ENCODE measurements at places on chromosomes 6 and 20.

GRCh38 chr6:134932098-134932497 lies 17.8 kb downstream of the ALDH8A1 start:
- H3K4me1 ChIP-seq: no peaks in the 10 kb centered on the region
- peaks cover 36% of the 10 kb centered on the region for H3K36me3 ChIP-seq
- H3K27ac ChIP-seq: no peak overlapping the region
- DNase-seq: no peak
- H3K27me3 ChIP-seq: no peaks in the 10 kb centered on the region

DNA sequence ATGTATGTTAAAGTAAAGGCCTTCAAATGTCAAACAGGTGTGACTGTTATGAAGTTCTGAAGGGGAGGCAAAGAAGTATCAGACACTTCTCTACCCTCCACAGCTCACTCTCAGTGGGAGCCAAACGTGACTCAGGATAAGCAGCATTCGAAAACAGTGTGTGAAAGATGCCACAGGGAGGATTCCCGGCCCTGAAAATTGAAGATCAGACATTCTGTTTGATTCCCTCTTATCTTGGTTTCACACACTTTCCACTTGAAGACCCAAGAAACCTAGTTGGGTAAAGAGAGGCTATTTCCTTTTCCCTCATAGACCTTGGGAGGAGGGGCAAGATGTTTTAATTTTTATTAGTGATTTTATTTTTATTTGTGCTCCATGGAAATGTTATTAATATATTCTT lies 164.2 kb upstream of the SUPT3H start:
- H3K36me3 ChIP-seq: no peaks in the 10 kb centered on the region
- no peaks in the 10 kb centered on the region for H3K4me1 ChIP-seq

DNA sequence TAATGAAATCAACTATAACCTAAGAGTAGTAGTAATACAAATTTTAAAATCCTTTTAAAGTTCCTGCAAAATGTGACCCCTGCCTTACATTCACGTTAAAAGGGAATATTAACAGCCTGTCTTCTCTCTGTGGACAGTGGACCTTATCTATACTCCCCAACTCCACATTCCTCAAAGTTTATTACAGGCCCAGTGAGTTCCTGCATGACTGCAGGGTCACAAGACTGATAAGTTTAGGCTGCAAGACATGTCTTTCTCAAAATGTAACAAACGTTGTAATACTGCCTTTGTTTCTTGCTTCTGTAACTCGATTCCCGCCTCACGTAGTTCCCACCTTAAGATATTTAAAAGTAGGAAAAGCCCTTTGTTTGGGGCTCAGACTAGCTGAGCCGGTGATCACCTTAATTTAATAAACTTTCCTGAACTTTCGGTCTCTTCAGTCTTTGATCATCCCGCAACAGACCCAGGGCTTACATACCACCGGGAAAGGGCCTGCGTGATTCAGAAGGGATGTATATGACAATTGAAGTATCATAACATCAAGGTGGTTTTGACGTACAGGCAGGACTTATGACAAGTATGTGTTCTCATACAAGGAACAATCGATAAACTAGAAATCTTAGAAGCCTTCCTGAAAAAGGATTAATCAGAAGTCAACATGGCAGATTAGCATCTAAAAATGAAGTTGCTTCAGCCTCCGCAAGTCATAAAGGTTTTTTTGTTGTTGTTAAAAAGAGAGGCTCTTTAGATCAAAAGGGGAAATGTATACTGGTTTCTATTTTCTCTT lies 3.0 kb downstream of the IL22RA2 start:
- no peak for DNase-seq
- H3K4me3 ChIP-seq: no peak overlapping the region

DNA sequence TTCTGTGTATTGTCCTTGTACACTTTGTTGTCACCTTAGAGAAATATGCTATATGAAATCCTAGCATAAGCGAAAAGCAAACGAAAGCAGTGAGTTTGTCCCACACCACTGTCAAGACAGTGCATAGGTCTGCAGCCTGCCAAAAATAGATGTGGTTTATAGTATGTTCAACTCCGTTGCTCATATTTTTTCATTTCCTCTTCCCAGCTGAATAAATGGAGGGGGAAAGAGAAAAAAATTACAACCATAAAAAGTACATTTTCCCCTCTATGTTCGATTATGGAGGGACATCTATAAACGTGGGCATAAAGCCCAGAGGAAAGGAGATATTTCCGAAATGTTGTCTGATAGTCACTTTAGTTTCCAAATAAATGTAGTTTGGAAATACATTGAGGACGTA lies 25.8 kb downstream of the PRL start:
- no peak overlapping the region for H3K27ac ChIP-seq
- no peak for DNase-seq
- H3K4me3 ChIP-seq: no peak overlapping the region
- no peaks in the 10 kb centered on the region for H3K4me1 ChIP-seq

DNA sequence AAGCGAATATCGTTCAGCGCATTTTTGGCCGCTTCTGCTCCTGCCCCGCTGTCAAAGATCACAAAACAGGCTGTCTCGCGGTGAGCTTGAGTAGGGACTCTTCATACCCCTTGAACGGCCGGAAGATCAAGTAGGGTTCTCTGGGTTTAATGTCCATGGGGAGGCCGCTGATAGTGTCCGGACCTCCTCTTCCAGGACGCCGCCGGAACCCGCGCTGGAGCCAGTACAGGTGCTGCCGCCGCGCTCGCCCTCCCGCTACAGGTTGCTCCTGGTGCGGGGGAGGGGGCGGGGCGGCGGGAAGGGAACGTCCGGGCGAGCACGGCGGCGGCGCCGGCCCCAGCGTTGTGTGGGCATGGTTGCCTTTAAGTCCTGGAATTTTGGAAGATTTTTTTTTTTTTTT lies 67.4 kb downstream of the KHDC1L start:
- H3K4me1 ChIP-seq: no peaks in the 10 kb centered on the region
- no peak for DNase-seq

- H3K27ac ChIP-seq: no peak overlapping the region
- H3K36me3 ChIP-seq: no peaks in the 10 kb centered on the region
- no peak overlapping the region for H3K4me3 ChIP-seq
- DNase-seq: no peak
- H3K4me1 ChIP-seq: peaks cover 8% of the 10 kb centered on the region
Measured at GRCh38 chr6:34490390-34491090, 24.7 kb downstream of the PACSIN1 start.

DNA sequence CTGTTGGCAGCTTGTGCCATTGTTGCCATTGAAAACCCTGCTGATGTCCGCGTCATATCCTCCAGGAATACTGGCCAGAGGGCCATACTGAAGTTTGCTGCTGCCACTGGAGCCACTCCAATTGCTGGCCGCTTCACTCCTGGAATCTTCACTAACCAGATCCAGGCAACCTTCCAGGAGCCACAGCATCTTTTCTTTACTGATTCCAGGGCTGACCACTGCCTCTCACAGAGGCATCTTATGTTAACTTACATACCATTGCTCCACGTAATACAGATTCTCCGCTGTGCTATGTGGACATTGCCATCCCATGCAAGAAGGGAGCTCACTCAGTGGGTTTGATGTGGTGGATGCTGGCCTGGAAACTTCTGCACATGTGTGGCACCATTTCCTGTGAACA lies 221.8 kb upstream of the FAM83B start:
- DNase-seq: no peak
- no peaks in the 10 kb centered on the region for H3K27me3 ChIP-seq
- H3K27ac ChIP-seq: no peak overlapping the region
- no peak overlapping the region for H3K4me3 ChIP-seq
- H3K36me3 ChIP-seq: no peaks in the 10 kb centered on the region

DNA sequence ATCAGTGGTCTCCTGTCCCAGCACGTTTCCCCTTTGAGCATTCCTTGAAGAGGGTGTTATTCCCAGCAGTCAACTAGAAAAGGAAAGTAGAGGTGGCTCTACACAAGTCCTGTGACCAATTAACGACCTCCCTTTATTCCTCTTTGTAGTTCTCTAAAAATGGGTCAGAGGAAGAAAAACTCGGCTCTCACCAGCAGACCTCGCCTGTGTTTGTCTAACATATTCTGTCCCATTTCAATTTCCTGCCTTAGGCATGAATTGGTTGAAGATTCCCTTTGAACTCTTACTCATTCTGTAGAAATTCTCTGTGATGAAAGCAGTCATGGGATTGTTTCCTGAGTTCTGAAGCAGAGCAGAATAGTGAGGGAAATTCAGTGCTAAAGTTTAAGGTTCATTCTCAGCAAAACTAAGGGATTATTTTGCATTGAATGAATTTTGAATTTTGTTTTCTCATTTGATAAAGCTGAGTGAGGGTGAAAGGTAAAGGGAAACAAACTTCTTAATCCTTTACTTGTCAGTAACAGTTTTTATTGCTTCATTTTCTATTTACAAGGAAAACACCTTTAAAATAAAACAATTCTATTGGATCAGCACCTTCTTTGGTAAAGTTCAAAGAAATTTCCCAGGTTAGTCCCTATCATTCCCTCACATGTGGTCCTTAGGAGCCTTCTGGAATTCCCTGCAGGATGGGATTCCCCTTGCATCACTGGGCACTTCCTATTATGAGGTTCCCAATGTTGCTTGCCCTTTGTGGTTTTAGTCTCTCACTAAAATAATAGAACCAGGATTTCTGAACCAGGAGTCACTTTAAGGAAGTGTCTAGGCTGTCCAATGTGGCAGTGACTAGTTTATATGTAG lies 105.8 kb downstream of the SLX4IP start:
- no peaks in the 10 kb centered on the region for H3K36me3 ChIP-seq
- no peak overlapping the region for H3K27ac ChIP-seq
- peaks cover 33% of the 10 kb centered on the region for H3K4me1 ChIP-seq
- H3K4me3 ChIP-seq: no peak overlapping the region
- no peak for DNase-seq

DNA sequence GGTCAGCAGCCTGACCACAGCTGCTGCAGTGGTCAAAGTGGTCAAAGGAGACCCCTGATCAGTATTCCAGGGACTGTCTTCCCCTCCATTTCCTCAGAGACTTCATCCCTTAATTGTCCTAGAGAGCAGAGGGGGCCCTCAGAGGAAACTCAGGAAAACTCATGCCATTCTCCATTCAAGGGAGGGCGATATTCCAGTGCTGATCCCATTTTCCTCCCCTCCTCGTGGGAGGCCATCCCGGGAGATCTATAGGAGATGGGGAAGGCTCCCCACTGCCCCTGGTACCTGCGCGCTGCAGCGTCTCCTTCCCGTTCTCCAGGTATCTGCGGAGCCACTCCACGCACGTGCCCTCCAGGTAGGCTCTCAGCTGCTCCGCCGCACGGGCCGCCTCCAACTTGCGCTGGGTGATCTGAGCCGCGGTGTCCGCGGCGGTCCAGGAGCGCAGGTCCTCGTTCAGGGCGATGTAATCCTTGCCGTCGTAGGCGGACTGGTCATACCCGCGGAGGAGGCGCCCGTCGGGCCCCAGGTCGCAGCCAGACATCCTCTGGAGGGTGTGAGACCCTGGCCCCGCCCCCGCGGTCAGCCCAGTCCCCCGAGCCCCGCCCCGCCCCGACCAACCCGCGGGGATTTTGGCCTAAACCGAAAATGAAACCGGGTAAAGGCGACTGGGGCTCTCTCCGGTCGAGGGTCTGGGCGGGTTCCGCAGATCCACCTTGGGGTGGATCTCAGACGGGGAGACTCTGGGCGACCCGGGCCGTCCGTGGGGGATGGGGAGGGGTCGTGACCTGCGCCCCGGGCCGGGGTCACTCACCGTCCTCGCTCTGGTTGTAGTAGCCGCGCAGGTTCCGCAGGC lies 878 bp downstream of the HLA-C start:
- peak overlapping the region; percentile 99 for H3K4me3 ChIP-seq
- peaks cover 66% of the 10 kb centered on the region for H3K4me1 ChIP-seq
- H3K27ac ChIP-seq: peak overlapping the region; percentile 93
- peak; percentile 74 for DNase-seq

- H3K36me3 ChIP-seq: peaks cover 11% of the 10 kb centered on the region
- H3K27me3 ChIP-seq: peaks cover 1% of the 10 kb centered on the region
- H3K4me3 ChIP-seq: no peak overlapping the region
- DNase-seq: peak; percentile 58
Measured at GRCh38 chr20:3753098-3753497, 14.5 kb downstream of the ADISSP start.

- H3K27me3 ChIP-seq: peaks cover 18% of the 10 kb centered on the region
- peaks cover 8% of the 10 kb centered on the region for H3K36me3 ChIP-seq
- DNase-seq: peak; percentile 19
Measured at GRCh38 chr6:32666420-32667300, at the start of gene HLA-DQB1. Gene HLA-DQB1, minus strand, starts transcription at chr6:32666657. Its CDS starts 50 bp downstream, at chr6:32666607.

- H3K4me1 ChIP-seq: no peaks in the 10 kb centered on the region
- H3K27ac ChIP-seq: no peak overlapping the region
- no peaks in the 10 kb centered on the region for H3K36me3 ChIP-seq
- DNase-seq: peak; percentile 16
- no peak overlapping the region for H3K4me3 ChIP-seq
Measured at GRCh38 chr20:3716195-3716834, 3.9 kb upstream of the SIGLEC1 start.

GRCh38 chr20:51987812-51988211 lies 185.5 kb upstream of the SALL4 start:
- no peaks in the 10 kb centered on the region for H3K27me3 ChIP-seq
- DNase-seq: no peak
- no peak overlapping the region for H3K4me3 ChIP-seq
- H3K4me1 ChIP-seq: peaks cover 6% of the 10 kb centered on the region
- H3K27ac ChIP-seq: no peak overlapping the region

DNA sequence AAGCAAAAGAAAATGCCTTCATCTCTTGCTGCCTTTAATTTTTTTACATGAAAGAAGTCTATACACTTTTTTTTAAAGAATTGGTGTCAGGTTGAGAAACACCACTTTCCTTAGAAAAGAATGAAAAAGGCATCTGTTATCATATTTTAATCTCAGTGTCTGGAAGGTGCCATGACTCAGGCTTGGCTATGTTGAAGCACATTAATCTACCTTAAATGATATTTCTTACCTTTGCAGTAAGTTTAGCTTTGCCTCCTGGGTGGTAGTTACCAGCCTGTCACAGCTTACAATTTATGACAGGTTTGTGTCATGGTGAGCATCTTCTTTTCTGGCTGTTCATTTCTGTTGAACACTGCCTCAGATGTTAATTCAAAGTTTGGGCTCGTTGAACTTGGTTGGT lies 95.3 kb downstream of the RTN4IP1 start:
- H3K27ac ChIP-seq: peak overlapping the region; percentile 36
- DNase-seq: no peak
- no peak overlapping the region for H3K4me3 ChIP-seq
- H3K36me3 ChIP-seq: peaks cover 18% of the 10 kb centered on the region
- no peaks in the 10 kb centered on the region for H3K27me3 ChIP-seq
- H3K4me1 ChIP-seq: peaks cover 51% of the 10 kb centered on the region

GRCh38 chr20:40532103-40532502 lies 156.9 kb downstream of the MAFB start:
- H3K4me1 ChIP-seq: no peaks in the 10 kb centered on the region
- peaks cover 2% of the 10 kb centered on the region for H3K27me3 ChIP-seq
- DNase-seq: no peak
- H3K27ac ChIP-seq: no peak overlapping the region
- no peaks in the 10 kb centered on the region for H3K36me3 ChIP-seq
- no peak overlapping the region for H3K4me3 ChIP-seq

Measured in immature natural killer cell (primary cell).